Activated CD8-positive, alpha-beta memory T cell treated with anti-CD3 and anti-CD28 coated beads, Interleukin-2, amount 50 U/mL, for 4 hours (primary cell): ENCODE measurements at places on chromosomes 6 and 20.

DNA sequence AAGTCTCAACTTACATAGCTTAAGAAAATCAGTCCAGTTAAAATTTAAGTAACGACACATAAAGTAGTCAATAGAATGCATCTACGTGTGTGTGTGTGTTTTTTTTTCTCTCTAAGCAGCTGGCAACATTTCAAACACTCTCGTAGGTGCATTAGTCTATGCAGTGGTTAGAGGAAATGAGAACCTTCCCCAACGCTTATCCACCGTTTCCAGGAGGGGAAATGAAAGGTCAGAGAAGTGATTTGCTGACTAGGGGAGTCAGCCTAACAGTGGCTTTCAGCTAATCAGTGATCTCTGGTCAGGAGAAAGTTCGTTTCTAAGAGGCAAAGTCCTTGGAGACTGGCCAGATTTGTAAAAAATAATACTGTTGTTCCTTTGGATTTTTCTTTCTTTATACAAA lies 806.6 kb downstream of the C6orf118 start:
- no peak for DNase-seq

DNA sequence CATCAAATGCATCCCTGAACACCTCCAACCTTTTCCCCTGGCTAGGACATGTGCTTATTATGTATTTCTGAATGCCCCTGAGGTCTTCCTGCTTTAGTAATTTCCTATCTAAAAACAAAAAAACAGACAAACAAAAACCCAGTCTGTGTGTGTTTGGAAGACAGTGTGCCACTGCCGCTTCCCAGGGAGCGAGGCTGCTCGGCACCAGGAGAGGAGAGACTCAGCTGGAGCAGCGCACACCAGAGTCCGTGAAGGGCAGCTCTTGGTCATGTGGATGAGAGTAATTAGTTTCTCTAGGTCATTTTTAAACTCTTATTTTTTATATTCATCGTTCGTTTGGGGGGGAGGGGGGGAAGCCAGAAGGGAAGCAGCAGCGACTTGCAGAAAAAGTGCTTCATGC lies 10.0 kb upstream of the ANKRD60 start:
- no peak for DNase-seq

GRCh38 chr20:24795436-24795835 lies 153.6 kb upstream of the CST7 start:
- DNase-seq: no peak

DNA sequence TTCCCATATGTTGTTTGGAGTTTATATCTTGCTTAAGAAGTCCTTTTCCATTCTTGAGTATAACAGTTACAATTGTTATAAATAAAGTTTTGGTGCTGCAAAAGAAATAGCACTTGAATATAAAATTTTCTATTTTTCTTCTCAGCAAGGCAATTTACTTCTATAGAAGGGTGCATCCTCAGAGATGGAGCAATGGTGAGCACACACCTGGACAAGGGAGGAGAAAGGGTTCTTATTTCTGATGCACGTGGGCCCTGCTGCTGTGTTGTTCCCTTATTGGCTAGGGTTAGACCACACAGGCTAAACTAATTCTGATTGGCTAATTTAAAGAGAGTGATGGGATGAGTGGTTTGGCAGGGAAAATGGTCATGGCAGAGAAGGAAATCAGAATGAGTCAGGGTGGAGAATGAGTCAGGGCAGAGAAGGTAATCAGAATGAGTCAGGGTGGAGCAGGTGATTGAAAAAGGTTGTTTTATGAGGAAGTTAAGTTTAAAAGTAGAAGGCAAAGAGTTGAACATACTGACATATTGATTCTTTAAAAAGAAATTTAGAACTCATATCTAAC lies 38.0 kb downstream of the CST8 start:
- no peak for DNase-seq

- no peak for DNase-seq
Measured at GRCh38 chr6:137792160-137793033, 74.7 kb upstream of the TNFAIP3 start.

DNA sequence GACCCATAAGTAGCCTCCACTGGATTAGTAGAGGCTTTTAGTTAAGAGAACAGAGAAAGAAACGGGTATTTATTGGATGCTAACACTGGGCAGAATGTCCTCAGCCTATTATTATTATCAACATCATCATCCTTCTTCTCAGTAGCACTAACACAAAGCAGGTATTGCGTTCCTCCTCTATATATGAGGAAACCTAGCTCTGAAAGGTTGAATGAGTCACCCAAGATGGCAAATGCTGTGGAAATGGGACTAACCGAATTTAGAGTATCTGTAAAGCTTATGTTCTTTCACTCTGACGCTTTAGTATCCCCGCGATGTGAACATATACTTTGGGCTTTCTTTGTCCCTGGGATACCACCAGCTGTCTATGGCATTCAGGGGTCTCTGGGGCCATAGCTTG lies 77.0 kb downstream of the ADTRP start:
- no peak for DNase-seq

GRCh38 chr20:41004531-41005360 lies 23.9 kb upstream of the TOP1 start:
- no peak for DNase-seq

GRCh38 chr6:39572661-39573340 lies 152.4 kb downstream of the KIF6 start:
- DNase-seq: no peak

DNA sequence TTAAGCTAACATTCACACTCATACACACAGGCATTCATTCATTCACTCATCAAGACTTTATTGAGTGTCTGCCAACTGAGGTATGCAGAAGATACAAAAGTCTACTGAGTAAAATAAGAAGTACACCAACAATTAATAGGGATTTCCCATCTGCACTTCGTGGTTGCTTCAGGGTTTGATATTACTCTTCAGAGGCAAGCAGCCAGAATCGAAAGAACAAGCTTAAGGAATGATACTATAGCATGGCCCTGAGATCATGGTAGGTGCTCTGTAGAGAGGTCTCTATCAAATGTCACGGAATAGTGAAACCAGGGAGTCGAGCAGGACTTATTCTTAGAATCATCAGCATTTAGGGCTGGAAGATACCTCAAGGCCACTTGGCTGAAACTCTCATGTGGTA lies 135.4 kb downstream of the NRN1 start:
- DNase-seq: no peak

DNA sequence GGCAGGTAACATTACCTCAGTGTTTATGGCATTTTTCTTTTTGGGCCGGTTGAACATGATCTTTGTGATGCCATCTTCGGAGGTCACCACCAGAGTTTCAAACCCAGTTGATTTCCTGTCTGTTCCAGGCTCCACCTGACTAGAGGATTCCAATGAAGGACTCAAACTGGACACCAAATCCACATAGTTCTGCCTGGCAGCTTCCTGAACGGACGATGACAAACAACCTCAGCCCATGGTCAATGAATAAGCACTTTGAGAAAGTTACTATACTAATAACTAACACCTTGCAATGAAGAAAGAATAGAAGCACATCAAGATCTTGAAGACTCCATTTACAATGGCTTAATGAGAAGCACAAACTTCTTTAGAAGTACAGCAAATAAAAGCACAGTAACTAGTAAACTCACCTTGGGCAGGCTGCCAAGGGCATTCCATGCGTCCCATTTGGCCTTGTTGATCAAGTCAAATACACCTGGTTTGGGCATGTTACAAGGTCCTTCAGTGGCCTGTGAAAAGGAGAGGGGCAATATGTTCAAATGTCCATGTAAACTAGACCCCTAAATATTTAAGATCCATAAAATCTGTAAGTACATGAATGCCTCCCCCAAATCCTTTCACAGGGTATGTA lies 4.9 kb downstream of the ECI2 start:
- DNase-seq: no peak

DNA sequence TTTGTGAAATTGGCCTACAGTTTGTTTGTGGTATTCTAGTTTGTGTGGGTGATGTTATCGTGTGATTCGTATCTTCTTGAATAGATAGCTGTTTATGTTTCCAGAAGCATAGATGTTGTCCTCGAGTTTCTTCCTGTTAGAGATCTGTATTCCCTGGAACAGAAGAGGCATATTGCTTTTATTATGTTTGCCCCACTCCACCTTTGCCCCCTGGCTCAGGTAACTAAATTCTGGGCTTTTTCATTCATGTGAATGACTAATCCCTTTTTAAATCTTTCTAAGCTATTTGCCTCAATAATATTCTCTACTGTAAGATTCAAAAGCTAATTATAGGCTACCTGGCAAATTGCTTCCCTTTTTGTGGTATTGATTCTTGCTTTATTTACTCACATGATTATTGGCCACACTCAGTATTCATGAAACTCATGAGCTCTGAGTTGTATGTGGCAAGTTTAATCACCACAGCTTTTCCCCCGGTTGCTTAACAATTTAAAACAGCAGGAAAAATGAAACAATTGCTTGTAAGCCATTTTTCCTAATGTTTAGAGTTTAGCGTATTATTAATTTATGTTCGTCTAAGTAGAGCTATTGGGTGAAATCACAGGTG lies 12.6 kb downstream of the RNF217 start:
- no peak for DNase-seq

GRCh38 chr6:107115695-107116327 lies 496 bp upstream of the BEND3 start:
- DNase-seq: peak; percentile 40
